ENCODE measurements at places on chromosomes 16 and 17.

DNA sequence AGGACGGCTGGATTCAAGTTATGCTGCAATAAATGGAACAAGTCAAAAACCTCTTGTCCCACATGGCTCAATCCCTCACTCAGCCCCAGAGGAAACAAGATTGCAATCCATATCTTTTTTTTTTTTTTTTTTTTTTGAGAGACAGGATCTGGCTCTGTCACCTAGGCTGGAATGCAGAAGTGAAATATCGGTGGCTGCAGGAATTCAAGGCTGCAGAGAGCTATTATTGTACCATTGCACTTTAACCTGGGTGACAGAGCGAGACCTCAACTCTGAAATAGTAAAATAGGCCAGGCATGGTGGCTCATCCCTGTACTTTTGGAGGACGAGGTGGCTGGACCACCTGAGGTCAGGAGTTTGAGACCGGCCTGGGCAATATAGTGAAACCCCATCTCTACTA is 2.7 kb upstream of the PDE6G start:
- no peak for DNase-seq

GRCh38 chr17:71535321-71535720 is 585.5 kb upstream of the SOX9 start:
- no peak for DNase-seq

- DNase-seq, result no peak
Measured at GRCh38 chr16:19411298-19411697, 6.4 kb upstream of the TMC5 start.

- no peak for DNase-seq
Measured at GRCh38 chr17:31715446-31715845, 143.6 kb downstream of the COPRS start.

- no peak for DNase-seq
Measured at GRCh38 chr16:75195811-75196790, 10.9 kb downstream of the CTRB2 start.

DNA sequence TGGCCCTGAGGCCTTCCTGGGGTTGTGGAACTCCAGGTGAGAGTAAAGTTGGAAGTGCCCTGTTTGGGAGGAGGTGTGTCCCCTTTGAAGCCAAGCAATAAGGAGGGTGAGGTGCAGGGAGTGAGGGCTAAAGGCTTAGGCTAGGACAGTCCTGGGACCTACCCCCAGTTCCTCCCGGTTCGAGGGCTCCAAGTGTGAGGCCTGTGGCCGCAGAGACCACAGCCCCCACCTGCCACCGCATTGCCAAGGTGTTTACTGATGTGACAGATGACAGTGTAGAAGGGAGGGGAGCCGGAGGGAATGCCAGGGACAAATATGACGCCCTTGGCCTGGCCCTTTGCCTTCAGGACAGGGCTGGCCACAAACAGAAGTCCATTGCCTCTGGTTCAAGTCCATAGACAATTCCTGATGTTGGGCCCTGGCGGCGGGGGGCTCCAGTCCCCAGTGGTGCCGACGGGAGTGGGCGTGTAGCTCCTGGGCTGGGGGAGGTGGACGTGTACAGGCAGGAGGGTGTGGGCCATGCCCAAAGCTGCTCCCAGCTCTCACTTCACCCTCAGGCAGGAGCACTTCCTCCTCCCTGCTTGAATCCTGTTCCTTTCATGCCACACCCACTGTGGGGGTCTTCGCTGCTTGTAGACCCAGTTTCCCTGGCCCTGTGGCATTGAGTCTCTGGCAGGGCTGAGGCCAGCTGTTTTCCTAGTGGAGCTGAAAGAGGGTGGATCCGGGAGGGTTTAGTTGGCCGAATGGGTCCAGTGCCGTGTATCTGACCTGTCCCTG is 3.2 kb downstream of the ADORA2B start:
- DNase-seq, result no peak

- DNase-seq, result no peak
Measured at GRCh38 chr16:52537516-52537915, 9.4 kb downstream of the TOX3 start.

DNA sequence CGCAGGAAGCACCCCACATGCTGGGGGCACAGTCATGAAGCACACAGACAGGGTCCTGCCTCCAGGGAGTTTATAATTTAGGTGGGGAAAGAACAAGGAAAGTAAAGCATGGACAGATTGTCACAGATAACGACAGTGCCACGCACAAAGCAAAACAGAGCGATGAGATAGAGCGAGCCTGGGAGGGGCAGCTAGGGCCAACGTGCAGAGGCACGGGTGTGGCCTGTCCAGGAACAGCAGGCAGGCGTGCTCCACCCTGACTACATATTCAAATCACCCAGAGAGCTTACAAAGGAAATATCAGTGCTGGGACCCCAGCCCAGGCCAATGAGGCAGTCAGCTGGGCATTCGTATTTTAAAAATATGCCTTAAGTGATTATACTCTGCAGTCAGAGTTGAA is 16.8 kb downstream of the LGALS9 start:
- DNase-seq, result no peak

DNA sequence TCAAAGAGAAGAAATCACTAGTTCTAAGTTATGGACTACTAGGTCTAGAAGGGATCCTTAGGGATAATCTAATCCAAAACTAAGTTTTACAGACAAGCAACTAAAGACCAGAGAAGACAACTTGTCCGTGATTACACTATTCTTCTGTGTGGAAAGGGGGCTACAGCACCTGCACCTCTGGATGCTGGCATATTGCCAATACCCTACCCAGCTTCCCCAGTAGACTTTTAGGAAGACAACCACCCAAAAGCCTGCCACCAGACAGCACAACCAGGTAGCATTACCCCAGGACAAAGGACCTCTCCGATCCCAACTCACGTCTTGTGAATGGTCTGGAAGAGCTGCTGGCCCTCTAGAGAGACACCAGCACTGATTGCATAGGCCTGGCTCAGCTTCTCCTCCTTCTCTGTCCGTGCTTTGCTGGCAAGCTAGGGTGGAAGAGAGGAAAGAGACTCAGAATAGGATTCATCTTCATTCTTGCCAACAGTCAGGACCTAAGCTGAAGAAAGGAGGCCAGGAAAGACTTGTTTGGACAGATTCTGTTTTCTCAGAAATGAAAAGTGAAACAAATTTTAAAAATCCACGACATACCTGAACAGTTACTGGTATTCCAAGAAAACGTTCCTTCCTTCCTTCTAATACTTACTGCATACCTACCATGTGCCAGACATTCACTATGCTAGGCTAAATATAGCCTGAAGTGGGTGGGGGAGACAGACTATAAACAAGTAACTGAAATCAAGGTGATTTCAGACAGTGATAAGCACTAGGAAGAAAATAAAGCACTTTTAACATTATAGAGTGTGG is 25.3 kb upstream of the TMEM101 start:
- no peak for DNase-seq

GRCh38 chr17:3879591-3880417 is 13.0 kb downstream of the CAMKK1 start:
- no peak for DNase-seq

- no peak for DNase-seq
Measured at GRCh38 chr17:72370819-72371218, 250.0 kb downstream of the SOX9 start.

- no peak for DNase-seq
Measured at GRCh38 chr17:41654678-41655607, 30.6 kb upstream of the KRT17 start.

GRCh38 chr16:66113223-66113622 is 253.3 kb upstream of the CDH5 start:
- DNase-seq, result no peak

DNA sequence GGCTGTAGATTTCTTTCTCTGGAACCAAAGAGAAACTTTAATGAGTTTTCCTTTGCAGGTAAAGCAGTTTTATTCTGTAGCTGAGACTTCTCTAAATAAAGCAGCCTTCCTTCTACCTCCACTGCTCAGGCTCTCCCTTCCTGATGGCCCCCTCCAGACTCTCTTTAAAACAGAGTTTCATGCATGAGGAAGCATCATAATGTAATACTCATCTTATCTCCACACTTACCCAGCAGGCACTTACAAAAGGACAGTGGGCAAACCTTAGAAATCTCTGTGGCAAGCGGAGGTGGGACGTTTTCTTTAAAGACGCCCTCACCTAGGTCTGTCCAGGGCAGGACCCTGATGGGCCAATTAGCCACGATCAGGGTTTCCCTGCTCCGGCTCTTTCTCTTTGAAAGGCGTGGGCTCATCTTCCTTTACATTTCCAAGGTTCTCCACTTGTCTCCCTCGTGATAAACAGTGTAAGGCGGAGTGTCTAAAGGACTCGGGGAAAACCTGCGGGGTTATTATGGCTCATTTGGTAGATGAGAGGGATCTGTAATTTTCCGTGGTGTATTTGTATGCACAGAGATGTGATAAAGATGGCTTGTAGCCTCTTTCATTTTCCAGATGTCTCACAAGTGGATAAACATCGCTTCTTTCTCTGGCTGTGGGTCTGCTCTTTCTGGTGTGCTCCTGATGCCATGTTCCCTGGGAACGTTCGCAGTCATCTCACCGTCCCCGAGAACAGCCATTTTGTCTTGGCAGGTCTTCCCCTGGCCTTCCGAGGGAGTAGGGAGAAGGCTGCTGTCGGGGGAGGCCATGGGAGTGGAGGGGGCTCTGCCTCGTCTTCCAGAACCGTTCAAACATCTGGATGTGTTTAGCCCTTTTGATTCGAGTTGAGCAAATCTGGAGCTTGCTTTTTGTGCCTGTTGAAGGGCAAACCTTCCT is 239.0 kb downstream of the CCDC182 start:
- DNase-seq, result no peak

All from activated CD4-positive, CD25-positive, alpha-beta regulatory T cell treated with anti-CD3 and anti-CD28 coated beads, Interleukin-2, amount 50 U/mL, for 16 hours (primary cell).